ENCODE measurements at places on chromosomes 4 and X.

DNA sequence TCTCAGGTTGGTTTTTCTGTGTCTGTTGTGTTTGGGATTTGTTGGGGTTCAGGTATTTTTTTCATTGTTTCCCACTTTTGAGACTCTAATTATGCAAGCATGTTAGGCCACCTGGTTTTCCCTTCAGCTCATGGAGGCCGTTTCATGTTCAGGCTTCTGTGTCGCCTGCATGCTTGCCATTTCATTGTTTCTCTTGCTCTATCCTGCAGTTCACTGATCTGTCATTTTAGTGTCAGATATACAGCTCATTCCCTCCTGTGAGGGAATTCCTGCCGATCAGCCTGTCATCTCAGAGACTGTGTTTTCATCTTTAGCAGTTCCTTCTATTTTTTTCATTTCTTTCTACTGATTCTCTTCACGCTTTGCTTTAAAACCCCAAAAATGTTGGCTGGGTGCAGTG is 49.4 kb upstream of the HGFAC start:
- DNase-seq = no peak
- H3K36me3 ChIP-seq = no peaks in the 10 kb centered on the region
- no peak overlapping the region for H3K4me3 ChIP-seq

GRCh38 chr4:159370286-159370685 is 267.4 kb downstream of the RAPGEF2 start:
- no peak for DNase-seq
- no peaks in the 10 kb centered on the region for H3K4me1 ChIP-seq
- H3K36me3 ChIP-seq = no peaks in the 10 kb centered on the region
- no peaks in the 10 kb centered on the region for H3K27me3 ChIP-seq
- no peak overlapping the region for H3K4me3 ChIP-seq

DNA sequence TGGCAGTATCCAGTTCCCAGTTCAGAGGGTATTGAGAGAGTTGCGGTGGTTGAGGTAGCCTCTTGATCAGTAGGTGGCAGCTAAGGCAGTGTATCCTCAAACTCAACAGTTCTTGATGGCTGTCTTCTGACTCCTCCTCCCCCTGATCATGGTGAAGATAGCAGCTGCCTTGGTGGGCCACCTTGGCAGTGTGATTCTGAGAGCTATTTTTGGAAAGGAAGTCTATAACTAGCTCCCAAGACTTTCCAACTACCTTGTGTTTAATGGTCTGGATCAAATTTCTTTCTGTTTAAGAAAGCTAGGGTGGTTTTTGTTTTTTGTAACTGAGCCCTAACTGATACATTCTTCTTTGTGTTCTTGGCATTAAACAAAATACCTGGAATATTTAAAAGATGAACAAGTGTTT is 10.5 kb upstream of the TBC1D19 start:
- no peak for DNase-seq
- H3K27me3 ChIP-seq = no peaks in the 10 kb centered on the region
- no peaks in the 10 kb centered on the region for H3K36me3 ChIP-seq
- no peak overlapping the region for H3K4me3 ChIP-seq
- H3K27ac ChIP-seq = no peak overlapping the region
- H3K4me1 ChIP-seq = peaks cover 2% of the 10 kb centered on the region

GRCh38 chr4:67702166-67702565 is 1.2 kb upstream of the UBA6 start:
- H3K36me3 ChIP-seq = no peaks in the 10 kb centered on the region
- H3K27ac ChIP-seq = no peak overlapping the region
- H3K4me1 ChIP-seq = peaks cover 12% of the 10 kb centered on the region
- H3K4me3 ChIP-seq = peak overlapping the region; percentile 30
- peak; percentile 19 for DNase-seq
- H3K27me3 ChIP-seq = no peaks in the 10 kb centered on the region

DNA sequence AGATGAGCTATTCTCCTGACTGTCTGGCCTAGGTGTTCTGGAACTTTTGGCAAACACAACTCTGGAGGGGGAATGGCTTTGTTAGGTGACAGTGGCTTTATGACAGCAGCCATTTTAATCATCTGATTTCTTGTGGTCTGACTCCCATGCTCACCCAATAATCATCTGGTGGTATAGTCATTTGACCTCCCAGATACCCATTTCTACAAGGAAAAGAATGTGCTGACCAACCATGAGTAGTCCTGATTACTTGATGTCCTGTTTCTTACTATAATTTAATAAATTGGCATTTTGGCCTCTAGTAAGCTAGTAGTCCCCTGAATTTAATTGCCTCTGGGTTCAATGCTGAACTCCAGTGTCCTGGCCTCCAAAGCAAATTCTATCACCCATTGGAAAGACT is 109.9 kb upstream of the DUSP21 start:
- no peak overlapping the region for H3K4me3 ChIP-seq
- H3K4me1 ChIP-seq = no peaks in the 10 kb centered on the region
- H3K36me3 ChIP-seq = no peaks in the 10 kb centered on the region

GRCh38 chrX:14029039-14029424 is 660 bp downstream of the GEMIN8 start:
- no peak for DNase-seq
- H3K27ac ChIP-seq = no peak overlapping the region
- H3K27me3 ChIP-seq = no peaks in the 10 kb centered on the region
- peak overlapping the region; percentile 79 for H3K4me3 ChIP-seq
- H3K36me3 ChIP-seq = no peaks in the 10 kb centered on the region

GRCh38 chr4:2290488-2290887 is 28.6 kb upstream of the MXD4 start:
- H3K4me3 ChIP-seq = no peak overlapping the region
- no peaks in the 10 kb centered on the region for H3K4me1 ChIP-seq
- no peaks in the 10 kb centered on the region for H3K27me3 ChIP-seq
- no peaks in the 10 kb centered on the region for H3K36me3 ChIP-seq
- H3K27ac ChIP-seq = no peak overlapping the region

DNA sequence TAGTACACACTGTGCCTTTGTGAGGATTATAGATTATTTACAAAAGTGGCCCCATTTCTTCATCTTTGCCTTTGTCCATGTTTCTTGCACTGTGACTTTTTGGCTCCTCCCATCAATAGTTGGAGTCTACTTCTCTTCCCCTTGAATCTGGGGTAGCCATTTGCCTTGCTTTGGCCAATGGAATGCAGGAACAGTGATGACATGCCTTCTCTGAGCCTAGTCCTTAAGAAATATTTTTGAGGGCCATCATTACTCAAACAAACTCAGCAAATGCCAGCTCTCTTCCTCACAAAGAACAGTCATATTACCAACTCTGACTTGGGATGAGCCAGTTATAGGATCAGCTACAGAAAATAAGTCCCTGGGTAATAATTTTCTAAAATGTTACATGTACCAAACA is 189.6 kb downstream of the FRMPD4 start:
- no peaks in the 10 kb centered on the region for H3K36me3 ChIP-seq
- no peaks in the 10 kb centered on the region for H3K4me1 ChIP-seq
- DNase-seq = no peak
- H3K27ac ChIP-seq = no peak overlapping the region
- H3K4me3 ChIP-seq = no peak overlapping the region

DNA sequence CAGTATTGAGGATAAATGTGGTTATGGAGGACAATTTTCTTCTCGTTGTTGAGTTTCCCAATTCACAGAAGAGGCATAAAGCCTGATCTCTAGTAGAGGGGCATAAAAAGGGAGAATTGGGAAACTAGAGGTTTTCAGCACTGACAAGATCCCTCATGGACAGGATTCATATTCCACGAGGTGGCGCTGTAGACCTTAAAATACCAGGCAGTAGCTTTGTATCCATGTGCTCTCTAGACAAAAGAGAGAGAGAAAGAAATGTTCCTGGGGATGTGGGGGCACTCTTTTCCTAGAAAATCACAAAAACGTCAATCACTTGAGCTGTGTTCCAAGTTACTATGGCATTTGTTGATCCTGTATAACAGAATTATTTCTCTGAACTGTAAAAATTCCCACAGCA is 128.3 kb downstream of the MAGEE1 start:
- peak; percentile 1 for DNase-seq
- H3K27me3 ChIP-seq = no peaks in the 10 kb centered on the region
- no peak overlapping the region for H3K27ac ChIP-seq
- no peaks in the 10 kb centered on the region for H3K36me3 ChIP-seq
- H3K4me3 ChIP-seq = no peak overlapping the region

DNA sequence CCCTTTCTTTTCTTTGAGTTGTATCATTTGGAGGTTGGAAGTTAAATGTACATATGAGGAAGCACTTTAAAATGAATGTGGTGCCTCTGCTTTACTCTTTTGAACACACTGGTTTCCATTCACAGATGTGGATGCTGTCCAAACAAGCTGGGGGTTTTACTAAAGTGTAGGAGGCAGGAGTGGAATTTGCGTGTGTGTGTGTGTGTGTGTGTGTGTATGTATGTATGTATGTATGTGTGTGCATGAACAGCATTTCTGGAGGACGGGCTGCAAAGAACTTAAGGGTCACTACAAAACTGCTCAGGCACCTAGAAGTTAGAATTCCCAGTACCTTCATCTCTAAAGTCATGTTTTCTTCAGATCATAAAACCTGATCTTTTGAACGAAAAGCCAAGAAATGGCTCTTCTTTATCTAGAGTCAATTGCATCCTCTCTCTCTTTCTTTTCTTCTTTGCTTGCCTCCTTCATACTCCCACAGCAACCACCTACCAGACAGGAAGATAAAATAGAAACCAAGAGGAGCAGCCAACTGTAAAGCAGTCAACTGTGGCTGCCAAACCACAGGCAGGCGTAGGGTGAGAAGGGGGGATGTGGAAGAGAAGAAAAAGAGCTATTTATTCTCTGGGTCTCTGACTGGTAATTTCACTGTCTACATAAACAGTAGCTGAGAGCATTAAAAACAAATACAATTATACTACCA is 177.0 kb upstream of the RASGEF1B start:
- H3K27me3 ChIP-seq = no peaks in the 10 kb centered on the region
- H3K36me3 ChIP-seq = no peaks in the 10 kb centered on the region
- H3K4me1 ChIP-seq = peaks cover 4% of the 10 kb centered on the region
- peak; percentile 32 for DNase-seq
- H3K4me3 ChIP-seq = no peak overlapping the region

- no peaks in the 10 kb centered on the region for H3K27me3 ChIP-seq
- H3K4me1 ChIP-seq = no peaks in the 10 kb centered on the region
- H3K36me3 ChIP-seq = no peaks in the 10 kb centered on the region
- H3K27ac ChIP-seq = no peak overlapping the region
Observed at GRCh38 chr4:39792529-39792928, 94.6 kb downstream of the UBE2K start.

- no peak for DNase-seq
- no peak overlapping the region for H3K27ac ChIP-seq
- no peaks in the 10 kb centered on the region for H3K27me3 ChIP-seq
- H3K4me3 ChIP-seq = no peak overlapping the region
Observed at GRCh38 chr4:40579983-40580382, 49.7 kb downstream of the RBM47 start.

DNA sequence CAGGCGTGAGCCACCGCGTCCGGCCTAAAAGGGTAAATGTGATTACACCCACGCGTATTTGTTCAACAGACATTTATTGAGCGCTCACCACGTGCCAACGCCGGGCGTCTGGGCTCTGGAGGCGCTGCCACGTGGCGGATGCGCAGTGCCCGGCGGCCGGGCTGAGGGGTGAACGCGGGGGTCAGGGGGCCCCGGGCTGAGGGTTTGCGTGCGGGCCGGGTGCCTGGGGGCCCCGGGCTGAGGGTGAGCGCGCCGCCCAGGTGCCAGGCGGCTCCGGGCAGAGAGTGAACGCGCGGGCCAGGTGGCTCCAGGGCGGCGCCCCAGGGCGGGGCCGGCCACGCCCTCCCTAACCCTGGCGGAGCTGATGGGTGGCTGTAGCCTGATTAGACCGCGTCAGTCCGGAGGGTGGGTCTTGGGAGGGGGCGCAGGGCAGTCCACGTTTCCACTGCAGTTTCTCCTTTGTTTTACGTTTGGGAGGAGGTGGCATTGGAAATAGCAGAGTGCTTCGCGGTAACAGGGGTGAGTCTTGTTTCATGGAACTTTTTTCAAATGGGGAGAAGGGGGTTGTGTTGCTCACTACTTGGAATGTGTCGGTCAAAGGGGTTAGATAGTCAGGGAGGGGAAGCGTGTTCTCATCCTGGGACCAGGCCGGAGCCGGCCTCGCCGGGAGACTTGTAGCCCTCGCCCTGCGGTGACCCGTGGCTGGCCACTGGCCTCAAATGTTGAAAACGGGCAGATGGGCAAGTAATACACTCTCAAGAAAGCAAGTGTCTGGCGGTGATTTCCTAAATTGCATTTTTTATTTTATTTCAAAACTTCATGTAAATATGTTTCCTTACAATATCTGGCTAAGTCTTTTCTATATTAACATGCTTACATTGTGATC is at the start of gene ZFP42:
Gene ZFP42, plus strand, starts transcription at position 450 of the 886 bp plus-strand sequence. CDS start 7,037 bp downstream, outside the sequence.
- H3K36me3 ChIP-seq = no peaks in the 10 kb centered on the region
- H3K4me1 ChIP-seq = no peaks in the 10 kb centered on the region
- no peak within 1 kb of the TSS for H3K27ac ChIP-seq

DNA sequence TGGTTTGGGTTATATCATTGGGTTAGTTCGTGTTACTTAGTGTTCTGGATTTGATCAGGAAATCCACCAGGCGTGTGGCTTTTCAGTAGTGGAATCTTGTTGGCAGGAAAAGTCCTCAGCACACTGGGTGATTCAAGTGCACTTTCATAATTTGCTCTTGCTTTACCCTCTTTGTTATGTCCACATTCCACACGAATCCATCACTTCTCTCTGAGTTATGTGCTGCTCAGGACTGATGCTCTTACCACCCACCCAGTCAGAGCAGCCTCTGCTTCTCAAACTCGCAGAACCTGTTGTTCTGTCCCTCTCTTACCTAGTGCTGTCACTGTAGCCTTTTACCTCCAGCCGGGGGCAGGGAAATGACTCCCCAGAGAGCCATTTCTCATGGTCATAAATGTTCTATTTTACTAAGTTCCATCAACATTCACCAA is 37.2 kb upstream of the SCRG1 start:
- H3K27me3 ChIP-seq = no peaks in the 10 kb centered on the region
- no peak overlapping the region for H3K4me3 ChIP-seq
- no peaks in the 10 kb centered on the region for H3K4me1 ChIP-seq
- H3K36me3 ChIP-seq = no peaks in the 10 kb centered on the region
- DNase-seq = no peak

- H3K4me1 ChIP-seq = no peaks in the 10 kb centered on the region
- no peak overlapping the region for H3K4me3 ChIP-seq
- no peak overlapping the region for H3K27ac ChIP-seq
Observed at GRCh38 chr4:24805067-24805466, 9.7 kb downstream of the SOD3 start.

GRCh38 chr4:137312257-137312656 is 220.0 kb downstream of the PCDH18 start:
- H3K4me3 ChIP-seq = no peak overlapping the region
- H3K27ac ChIP-seq = no peak overlapping the region
- no peaks in the 10 kb centered on the region for H3K4me1 ChIP-seq
- H3K36me3 ChIP-seq = no peaks in the 10 kb centered on the region
- no peaks in the 10 kb centered on the region for H3K27me3 ChIP-seq

GRCh38 chr4:115883231-115883630 is 769.8 kb upstream of the NDST4 start:
- H3K4me3 ChIP-seq = no peak overlapping the region
- no peak overlapping the region for H3K27ac ChIP-seq
- H3K4me1 ChIP-seq = no peaks in the 10 kb centered on the region
- DNase-seq = no peak
- no peaks in the 10 kb centered on the region for H3K36me3 ChIP-seq
- no peaks in the 10 kb centered on the region for H3K27me3 ChIP-seq

GRCh38 chrX:72308566-72309296 is 3.0 kb upstream of the CITED1 start:
- H3K36me3 ChIP-seq = no peaks in the 10 kb centered on the region
- peaks cover 12% of the 10 kb centered on the region for H3K27me3 ChIP-seq
- no peak overlapping the region for H3K27ac ChIP-seq
- H3K4me1 ChIP-seq = no peaks in the 10 kb centered on the region

GRCh38 chr4:80259012-80259411 is 7.5 kb upstream of the FGF5 start:
- no peak for DNase-seq
- no peaks in the 10 kb centered on the region for H3K4me1 ChIP-seq
- no peak overlapping the region for H3K27ac ChIP-seq
- no peak overlapping the region for H3K4me3 ChIP-seq
